ENCODE measurements at places on chromosomes 1 and 21.

DNA sequence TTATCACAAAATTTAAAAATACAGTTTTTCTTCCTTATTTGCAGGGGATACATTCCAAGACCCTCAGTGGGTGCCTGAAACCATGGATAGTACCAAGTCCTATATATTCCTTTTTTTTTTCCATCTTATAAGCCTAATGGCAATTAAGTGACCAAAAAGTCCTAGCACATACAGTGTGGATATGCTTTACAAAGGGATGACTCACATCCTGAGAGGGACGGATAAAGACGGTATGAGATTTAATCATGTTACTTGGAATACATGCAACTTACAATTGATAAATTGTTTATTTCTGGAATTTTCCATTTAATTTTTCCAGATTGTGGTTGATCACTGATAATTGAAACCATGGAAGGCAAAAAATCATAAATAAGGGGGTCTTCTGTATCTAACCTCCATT, 181.2 kb upstream of the BRINP3 start:
- no peak for DNase-seq

- DNase-seq: peak; percentile 74
Observed at GRCh38 chr1:209030454-209031167, 552.9 kb upstream of the CAMK1G start.

DNA sequence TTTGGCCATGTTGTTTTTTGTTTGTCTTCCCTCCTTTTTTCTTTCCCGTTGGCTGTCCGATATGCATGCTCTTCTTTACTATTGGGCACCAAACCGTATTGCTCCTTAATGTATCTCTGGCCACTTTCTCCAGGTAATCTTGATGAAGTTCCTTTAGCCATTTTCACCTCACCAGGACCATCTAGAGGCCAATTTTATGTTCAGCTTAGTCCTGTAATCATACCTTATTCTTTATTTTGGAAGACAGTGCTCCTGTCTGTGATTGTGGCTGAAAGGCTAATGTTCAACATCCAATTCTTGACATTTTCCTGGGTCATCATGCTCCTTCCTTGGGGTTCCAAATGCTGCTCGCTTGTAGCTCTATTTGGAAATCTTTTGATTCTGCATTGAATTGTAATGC, 169.5 kb downstream of the S1PR1 start:
- DNase-seq: no peak

DNA sequence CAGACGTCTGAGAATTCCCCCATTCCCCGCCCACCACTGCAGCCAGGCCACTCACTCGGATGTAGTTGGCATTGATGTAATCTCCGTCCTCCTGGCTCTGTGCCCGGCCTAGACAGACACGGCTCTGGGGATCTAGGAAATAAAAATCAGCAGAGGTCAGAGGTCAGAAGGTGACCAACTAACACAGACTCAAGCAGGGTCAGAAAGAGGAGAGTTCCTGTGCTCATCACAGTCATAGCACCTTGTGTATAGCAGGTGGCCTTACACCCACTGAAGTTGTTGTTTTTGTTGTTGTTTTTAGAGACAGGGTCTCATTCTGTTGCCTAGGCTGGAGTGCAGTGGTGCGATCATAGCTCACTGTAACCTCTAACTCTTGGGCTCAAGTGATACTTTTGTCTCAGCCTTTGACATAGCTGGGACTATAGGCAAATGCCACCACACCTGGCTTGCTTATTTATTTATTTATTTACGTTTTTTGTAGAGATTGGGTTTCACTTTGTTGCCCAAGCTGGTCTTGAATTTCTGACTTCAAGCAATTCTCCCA, 4.9 kb downstream of the PTPN7 start:
- DNase-seq: peak; percentile 41

DNA sequence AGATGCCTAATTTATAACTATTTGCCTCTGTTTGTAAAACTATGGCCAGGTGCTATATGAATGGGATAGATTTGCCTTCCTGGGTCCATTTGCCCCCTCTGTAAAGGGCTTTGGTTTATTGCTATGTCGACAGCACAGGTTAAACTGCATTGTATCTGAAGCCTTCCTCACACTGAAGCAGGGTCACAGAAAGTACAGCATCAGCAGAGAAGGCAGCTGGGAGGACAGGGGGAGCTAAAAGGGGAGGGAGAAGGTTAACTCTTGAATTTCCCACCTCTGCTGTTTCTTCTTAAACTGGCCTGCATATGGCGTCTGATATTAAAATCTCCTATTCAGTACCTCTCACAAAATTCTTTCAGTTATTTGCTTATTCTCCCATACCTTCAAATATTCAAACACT, 297.4 kb downstream of the TM2D1 start:
- no peak for DNase-seq

- no peak for DNase-seq
Observed at GRCh38 chr1:167130829-167131510, 37.1 kb downstream of the STYXL2 start.

DNA sequence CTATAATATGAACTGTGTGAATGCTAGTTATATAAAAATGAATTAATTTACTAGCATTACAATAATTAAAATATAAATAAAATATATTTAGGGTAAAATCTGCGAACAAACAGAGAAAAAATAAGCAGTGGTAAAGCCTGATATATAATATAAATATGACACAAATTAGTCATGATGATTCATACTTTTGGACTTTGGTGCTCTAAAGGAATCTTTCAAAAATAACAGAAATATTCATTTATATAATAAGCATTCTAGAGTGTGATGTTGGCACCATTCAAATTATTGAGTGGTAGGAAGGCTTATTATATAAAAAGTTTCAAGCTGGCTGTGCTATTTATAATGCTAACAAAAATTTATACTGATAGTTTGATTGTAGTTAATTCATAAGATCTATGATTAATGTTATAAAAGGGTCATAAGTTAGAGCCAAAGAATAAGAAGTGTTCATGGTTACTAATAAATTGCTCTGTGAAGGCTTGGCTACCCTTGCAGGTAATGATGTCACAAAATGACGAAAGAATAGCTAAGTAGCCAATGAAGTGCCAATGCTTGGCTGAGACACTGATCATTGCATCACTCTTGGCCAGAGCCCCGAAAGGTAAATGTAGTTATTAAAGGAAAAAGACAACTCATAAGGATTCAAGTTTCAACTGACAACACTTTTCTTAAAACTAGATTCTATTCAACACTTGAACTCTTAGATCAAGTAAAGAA, 108.7 kb downstream of the USH2A start:
- DNase-seq: no peak

GRCh38 chr1:57195436-57195941, 228.4 kb downstream of the DAB1 start:
- DNase-seq: no peak

DNA sequence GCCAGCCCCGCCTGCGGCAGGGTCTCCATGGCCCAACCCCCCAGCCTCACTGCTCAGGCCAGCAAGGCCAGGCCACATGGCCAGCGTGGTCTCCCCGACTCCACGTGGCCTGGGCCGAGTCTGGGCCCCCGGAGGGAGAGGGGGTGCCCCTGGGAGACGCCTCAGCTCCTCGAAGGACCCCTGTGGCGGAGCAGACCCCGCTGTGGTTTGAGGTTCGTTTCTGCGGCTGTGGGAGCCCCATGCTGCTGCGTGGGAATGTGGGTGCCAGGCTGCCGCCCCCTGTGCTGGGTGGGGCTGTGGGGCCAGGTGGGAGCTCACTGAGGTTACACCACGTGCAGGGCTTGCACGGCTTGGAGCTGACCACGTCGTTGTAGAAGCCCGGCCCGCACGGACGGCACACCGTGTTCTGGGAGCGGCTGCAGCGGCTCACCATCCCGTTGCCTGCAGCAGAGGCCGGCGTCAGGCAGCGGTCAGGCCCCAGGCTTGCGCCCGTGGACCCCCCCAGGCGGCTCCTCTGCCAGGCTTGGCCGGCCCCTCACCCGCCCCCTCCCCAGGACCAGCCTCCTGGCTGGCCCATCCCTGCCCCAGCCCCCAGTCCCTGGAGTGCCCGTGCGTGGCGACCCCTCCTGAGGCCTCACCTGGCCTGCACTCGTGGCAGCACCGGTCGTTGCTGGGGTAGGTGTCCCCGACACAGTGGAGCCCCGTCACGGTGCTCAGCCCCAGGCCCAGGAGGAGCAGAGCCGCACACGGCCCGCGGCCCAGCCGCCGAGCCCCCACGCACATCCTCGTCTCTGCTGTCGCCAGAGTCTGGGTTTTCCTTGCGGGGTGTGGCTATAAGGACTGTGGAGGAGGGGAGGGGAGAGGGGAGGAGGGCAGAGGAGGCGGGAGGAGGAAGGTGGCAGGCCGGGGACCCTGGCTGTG, at the start of gene TNFRSF4:
TNFRSF4 (minus strand) TSS at position 809 of the 921 bp plus-strand sequence; CDS start at position 783, 26 bp downstream.
- no peak for DNase-seq

DNA sequence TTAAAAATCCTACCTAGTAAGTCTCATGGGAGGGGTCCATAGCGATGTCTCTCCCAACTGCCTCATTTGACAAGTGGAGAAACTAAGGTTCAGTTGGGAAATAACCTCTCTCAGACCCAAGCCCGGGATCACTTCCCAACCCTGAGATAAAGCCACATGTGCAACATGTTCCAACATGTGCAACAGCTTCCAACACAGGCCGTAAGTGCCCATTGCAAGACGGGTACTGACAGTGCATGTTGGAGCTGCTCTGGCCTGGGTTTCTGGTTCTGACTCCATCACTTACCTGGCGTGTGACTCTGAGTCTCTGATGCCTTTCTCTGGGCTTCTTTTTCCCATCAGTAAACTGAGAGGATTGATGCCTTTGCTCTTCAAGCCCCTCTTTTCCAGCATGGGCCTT, 38.0 kb upstream of the FOXO6 start:
- DNase-seq: no peak
